T-helper 17 cell (primary cell): ENCODE measurements at places on chromosomes 5 and 9.

DNA sequence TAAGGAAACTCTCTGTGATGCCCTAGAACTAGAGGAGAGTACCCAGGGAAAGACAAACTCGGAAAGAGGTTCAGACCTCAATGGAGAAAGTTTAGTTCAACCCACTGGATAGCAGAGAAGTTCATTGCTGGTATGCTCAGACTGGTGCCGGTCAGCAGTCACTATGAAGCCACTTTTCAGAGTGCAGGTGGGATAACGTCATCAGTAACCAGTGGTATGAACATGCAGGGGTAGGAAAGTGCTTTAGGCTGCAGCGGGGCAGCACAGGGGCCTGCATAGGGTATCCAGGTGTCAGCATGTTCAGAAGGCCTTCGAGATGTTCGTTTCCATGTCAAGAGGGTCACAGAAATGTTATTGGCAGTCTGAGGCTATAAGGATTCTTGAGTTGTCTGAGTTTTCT, 20.8 kb upstream of the ANKRD55 start:
- DNase-seq = no peak

GRCh38 chr5:93359296-93359959, 221.6 kb downstream of the NR2F1-AS1 start:
- DNase-seq = no peak

GRCh38 chr5:19986031-19986619, 1.9 kb downstream of the CDH18 start:
- no peak for DNase-seq

GRCh38 chr5:145495741-145496140, 339.4 kb downstream of the PRELID2 start:
- no peak for DNase-seq

GRCh38 chr5:1865948-1866347, 16.8 kb downstream of the IRX4 start:
- DNase-seq = no peak

- no peak for DNase-seq
Observed at GRCh38 chr9:83280790-83281189, 217.8 kb upstream of the RASEF start.

GRCh38 chr5:129803403-129803802, 55.5 kb downstream of the MINAR2 start:
- DNase-seq = no peak
